Progenitor cell of endocrine pancreas (in vitro differentiated cells): ENCODE measurements at places on chromosomes 1 and 21. TPM values are rescaled to one million over a fixed set of nuclear protein-coding genes. Genes with fewer than 3 reads are reported as not detected.
A peak's percentile ranks its signal among the peaks of the same experiment; 100 is the strongest.

DNA sequence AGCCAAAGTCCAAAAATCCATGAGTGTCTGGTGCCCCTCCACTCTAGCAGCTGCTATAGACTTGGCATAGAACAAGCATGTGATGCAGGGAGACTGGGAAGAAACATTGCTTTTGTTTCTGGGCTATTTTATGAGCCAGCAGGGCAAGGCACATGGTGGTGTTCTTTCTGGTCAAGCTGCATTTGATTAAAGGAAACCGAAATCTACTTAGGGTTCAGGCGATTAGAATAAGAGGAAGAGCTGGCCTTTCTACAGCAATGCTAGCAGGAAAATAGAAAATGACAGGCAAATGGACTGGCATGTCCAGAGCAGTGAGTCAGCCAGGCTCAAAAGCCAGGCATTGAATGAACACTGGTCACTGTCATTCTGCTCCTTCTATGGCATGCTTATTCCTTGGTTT, 28.5 kb upstream of the ARHGAP29 start:
- H3K27ac ChIP-seq = no peak overlapping the region
- no peak for DNase-seq
- H3K4me1 ChIP-seq = no peaks in the 10 kb centered on the region

DNA sequence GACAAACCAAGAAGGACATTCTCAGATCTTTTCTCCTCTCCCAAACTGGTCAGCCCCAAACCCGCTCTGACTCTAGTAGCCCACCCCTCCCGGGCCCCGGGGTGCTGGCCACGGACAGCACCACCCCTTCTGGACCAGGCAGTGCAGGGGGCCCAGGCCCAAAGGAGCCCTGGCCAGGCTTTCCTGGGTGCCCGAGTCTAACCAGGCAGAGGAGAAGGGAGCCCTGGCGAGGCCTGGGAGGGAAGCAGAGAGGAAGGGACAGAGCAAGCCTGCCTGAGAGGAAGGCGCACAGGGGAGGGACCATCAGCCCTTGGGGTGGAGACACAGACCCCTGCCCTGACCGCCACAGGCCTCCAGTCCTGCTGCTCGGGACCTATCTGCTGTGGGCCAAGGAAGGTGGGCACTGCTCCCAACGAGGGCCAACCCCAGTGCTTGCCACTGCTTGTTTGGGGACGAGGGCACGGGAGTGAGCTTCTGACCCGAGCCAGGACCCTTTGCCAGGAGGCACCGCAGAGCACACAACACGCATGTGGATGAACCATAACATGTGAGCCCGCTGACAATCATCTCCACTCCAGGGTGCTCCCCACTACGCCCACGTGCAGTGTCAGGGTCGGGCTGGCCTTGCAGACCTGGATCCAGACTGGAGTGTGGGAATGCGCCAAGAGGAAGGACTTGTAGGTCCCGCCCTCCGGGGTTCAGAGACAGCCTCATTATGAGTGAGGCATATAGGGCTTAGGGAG, 57.6 kb downstream of the KCNAB2 start:
- peaks cover 5% of the 10 kb centered on the region for H3K27me3 ChIP-seq
- no peak overlapping the region for H3K4me3 ChIP-seq

DNA sequence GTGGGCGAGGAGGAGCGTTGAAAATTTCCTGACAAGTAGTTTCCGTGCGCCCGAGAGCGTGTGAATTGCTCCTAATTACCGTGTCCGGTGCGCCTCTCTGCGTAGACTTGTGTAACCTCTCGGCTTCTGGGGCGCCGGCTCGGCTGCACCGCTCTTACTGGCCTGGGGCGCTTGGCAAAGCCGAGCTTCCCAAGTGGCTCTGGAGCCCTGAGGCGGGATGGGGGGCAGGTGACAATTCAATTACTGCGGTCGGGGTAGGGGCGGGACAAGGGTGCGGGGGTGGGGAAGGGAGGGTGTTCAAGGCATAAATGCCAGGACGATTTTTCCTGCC, 392 bp upstream of the DMRTA2 start:
- peaks cover 14% of the 10 kb centered on the region for H3K4me1 ChIP-seq
- H3K27ac ChIP-seq = peak overlapping the region; percentile 84
- no peak for DNase-seq
- H3K4me3 ChIP-seq = peak overlapping the region; percentile 70
- peaks cover 84% of the 10 kb centered on the region for H3K27me3 ChIP-seq
- H3K36me3 ChIP-seq = no peaks in the 10 kb centered on the region

GRCh38 chr1:117664314-117664713, 58.5 kb downstream of the TENT5C start:
- H3K27me3 ChIP-seq = peaks cover 3% of the 10 kb centered on the region
- no peaks in the 10 kb centered on the region for H3K4me1 ChIP-seq
- H3K36me3 ChIP-seq = no peaks in the 10 kb centered on the region
- H3K4me3 ChIP-seq = no peak overlapping the region

- H3K27ac ChIP-seq = no peak overlapping the region
- peaks cover 3% of the 10 kb centered on the region for H3K36me3 ChIP-seq
- DNase-seq = no peak
- H3K4me3 ChIP-seq = no peak overlapping the region
- no peaks in the 10 kb centered on the region for H3K4me1 ChIP-seq
These were observed 84.4 kb downstream of the CATSPERE start for GRCh38 chr1:244545511-244545910.

GRCh38 chr1:178271471-178271870, 177.6 kb downstream of the RASAL2 start:
- H3K4me3 ChIP-seq = no peak overlapping the region
- no peak for DNase-seq
- H3K4me1 ChIP-seq = peaks cover 2% of the 10 kb centered on the region
- no peaks in the 10 kb centered on the region for H3K36me3 ChIP-seq
- H3K27ac ChIP-seq = no peak overlapping the region

DNA sequence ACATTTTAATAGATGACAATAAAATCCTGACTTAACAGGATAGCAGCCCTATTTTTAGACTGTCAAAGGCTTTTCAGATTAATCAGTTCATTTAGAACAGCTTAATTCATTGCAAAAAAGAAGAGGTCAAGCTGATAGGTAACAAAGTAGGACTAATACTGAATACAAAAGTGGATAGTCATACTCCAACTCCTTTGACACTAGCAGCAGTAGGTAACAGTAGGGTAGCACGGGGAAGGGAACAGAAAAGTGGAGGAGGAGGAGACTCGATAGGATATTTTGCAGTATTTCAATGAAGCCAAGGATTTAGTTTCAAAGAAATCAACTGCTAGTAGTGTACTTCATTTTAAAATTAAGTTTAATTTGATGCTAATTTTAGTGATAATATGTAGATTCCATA, 51.1 kb downstream of the USP1 start:
- DNase-seq = no peak
- H3K4me3 ChIP-seq = no peak overlapping the region
- no peak overlapping the region for H3K27ac ChIP-seq
- H3K4me1 ChIP-seq = peaks cover 5% of the 10 kb centered on the region

DNA sequence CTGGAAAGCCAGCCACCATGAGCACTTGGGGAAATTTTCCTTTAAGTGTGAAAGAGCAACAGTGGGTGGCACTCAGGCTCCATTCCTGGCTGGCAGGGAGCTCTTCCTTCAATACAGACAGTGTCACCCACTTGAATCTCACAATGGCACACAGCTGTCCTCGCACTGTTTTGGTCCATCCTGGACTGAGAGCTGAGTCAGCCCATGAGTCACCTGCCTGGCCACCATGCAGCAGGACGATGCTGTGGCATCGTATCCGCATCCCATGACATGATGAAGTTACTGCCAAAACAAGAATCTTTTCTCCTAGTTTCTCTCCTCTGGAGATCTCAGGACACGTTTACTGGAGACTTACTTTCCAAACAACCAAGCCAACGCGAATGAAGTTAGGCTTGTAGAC, 6.0 kb downstream of the TMPRSS2 start:
- peaks cover 5% of the 10 kb centered on the region for H3K36me3 ChIP-seq
- peak overlapping the region; percentile 68 for H3K27ac ChIP-seq
- H3K27me3 ChIP-seq = peaks cover 10% of the 10 kb centered on the region
- H3K4me1 ChIP-seq = peaks cover 67% of the 10 kb centered on the region
- no peak for DNase-seq

DNA sequence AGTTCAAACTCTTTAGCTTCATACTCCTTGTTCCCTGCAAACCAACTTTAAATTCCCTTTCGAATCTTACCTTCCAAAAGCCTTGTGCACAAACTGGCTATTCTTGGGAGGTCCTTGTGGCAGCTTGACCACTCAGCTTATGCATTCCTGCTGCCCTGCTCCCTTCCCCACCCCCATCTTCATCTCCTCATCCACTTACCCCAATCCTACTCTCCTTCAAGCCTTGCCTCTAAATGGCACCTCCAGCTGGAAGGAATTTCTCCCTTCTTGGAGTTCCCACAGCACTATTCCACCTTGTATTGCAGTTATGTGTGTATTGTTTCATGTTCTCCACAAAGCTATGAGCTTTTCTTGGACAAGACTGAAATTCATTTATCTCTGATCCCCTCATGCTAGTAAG, 15.3 kb upstream of the DIRAS3 start:
- no peaks in the 10 kb centered on the region for H3K4me1 ChIP-seq
- DNase-seq = no peak
- no peaks in the 10 kb centered on the region for H3K36me3 ChIP-seq
- H3K27me3 ChIP-seq = no peaks in the 10 kb centered on the region

GRCh38 chr1:203336097-203336496, 14.8 kb downstream of the FMOD start:
- no peak for DNase-seq
- peaks cover 26% of the 10 kb centered on the region for H3K4me1 ChIP-seq
- no peaks in the 10 kb centered on the region for H3K36me3 ChIP-seq
- H3K4me3 ChIP-seq = no peak overlapping the region
- peak overlapping the region; percentile 90 for H3K27ac ChIP-seq

GRCh38 chr1:246052603-246053002, 454.5 kb downstream of the SMYD3 start:
- H3K36me3 ChIP-seq = peaks cover 1% of the 10 kb centered on the region
- H3K4me1 ChIP-seq = no peaks in the 10 kb centered on the region
- H3K27me3 ChIP-seq = no peaks in the 10 kb centered on the region
- no peak overlapping the region for H3K4me3 ChIP-seq
- H3K27ac ChIP-seq = no peak overlapping the region

GRCh38 chr1:2585318-2586092, 1.1 kb upstream of the PRXL2B start:
- peak overlapping the region; percentile 77 for H3K4me3 ChIP-seq
- peaks cover 19% of the 10 kb centered on the region for H3K4me1 ChIP-seq
- no peaks in the 10 kb centered on the region for H3K27me3 ChIP-seq
- H3K36me3 ChIP-seq = peaks cover 2% of the 10 kb centered on the region
- H3K27ac ChIP-seq = peak overlapping the region; percentile 92

GRCh38 chr1:13817906-13818305, 117.9 kb downstream of the PRDM2 start:
- H3K36me3 ChIP-seq = peaks cover 4% of the 10 kb centered on the region
- no peaks in the 10 kb centered on the region for H3K27me3 ChIP-seq
- DNase-seq = no peak
- no peak overlapping the region for H3K4me3 ChIP-seq

DNA sequence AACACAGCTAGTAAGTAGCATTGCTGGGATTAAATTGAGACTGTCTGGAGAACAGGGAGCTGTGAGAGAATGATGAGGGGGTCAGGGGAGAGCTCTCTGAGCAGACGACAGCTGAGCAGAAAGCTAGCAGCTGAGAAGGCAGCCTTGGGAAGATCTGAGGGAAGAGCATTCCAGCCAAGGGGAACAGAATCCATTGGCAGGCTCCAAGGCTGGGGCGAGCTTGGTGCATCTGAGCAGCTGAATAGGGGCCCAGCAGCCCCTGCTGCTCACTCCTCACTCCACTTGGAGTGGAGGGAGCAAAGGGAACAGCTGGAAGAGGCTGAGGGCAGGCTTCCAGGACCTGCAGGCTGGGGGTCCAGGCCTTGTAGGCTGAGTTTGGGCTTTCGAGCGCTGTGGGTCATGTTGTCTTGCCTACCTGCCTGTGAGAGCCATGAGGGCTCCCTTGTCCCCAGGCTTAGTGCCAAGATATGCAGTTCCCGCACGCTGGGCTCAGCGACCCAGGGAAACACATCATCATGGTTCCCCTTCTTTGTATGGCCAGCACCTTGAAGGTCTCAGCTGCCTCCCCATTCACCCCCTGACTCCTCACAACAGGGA, 10.5 kb downstream of the ACOT11 start:
- peaks cover 4% of the 10 kb centered on the region for H3K27me3 ChIP-seq
- no peak overlapping the region for H3K27ac ChIP-seq
- H3K36me3 ChIP-seq = no peaks in the 10 kb centered on the region
- no peak overlapping the region for H3K4me3 ChIP-seq
- H3K4me1 ChIP-seq = no peaks in the 10 kb centered on the region

- H3K4me1 ChIP-seq = peaks cover 1% of the 10 kb centered on the region
- no peak overlapping the region for H3K27ac ChIP-seq
- no peaks in the 10 kb centered on the region for H3K27me3 ChIP-seq
- H3K36me3 ChIP-seq = no peaks in the 10 kb centered on the region
These were observed 89.7 kb downstream of the C21orf91 start for GRCh38 chr21:17729455-17729854.

Gene PGLYRP4
- not detected in 2 replicates for total RNA-seq

Gene HCN3
- total RNA-seq = 13.6 and 15.6 TPM in 2 replicates

Gene MNDA
- not detected in 2 replicates for total RNA-seq

Gene PRDX1
- 308 and 331 TPM in 2 replicates for total RNA-seq

Gene MAP1LC3C
- not detected in 2 replicates for total RNA-seq

Gene CCDC27
- not detected in 2 replicates for total RNA-seq

Gene PIK3R3
- total RNA-seq = 54.1 and 55.4 TPM in 2 replicates
